SK-N-DZ (cell line): ENCODE measurements at places on chromosomes 2 and 18.

DNA sequence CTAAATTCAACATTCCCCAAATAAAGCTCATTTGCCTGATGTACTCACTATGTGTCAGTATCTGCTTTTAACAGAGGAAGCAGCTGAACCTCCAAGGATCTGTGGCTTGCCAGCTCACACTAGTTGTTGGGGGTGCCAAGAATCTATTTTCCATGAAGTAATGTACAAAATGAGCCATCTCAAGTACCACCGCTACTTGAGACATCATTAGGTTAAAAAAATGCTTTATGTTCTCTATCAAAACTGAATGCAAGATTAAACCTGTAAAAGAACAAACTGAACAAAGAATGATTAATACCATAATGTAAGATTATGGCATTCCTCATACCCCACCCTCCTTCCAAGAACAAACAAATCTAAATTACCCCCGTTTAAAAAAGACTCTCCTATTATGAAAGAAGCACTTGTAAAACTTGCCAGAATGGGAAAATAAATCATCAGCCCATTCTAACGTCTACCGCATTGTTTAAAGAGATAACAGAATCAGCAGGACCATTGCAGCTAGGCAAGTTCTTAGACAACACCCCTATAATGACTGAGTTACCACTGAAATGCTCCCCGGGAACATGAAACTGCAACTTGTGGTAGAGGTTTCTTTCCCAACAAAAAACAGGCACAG, 471.6 kb downstream of the DLGAP1 start:
- no peak for DNase-seq

DNA sequence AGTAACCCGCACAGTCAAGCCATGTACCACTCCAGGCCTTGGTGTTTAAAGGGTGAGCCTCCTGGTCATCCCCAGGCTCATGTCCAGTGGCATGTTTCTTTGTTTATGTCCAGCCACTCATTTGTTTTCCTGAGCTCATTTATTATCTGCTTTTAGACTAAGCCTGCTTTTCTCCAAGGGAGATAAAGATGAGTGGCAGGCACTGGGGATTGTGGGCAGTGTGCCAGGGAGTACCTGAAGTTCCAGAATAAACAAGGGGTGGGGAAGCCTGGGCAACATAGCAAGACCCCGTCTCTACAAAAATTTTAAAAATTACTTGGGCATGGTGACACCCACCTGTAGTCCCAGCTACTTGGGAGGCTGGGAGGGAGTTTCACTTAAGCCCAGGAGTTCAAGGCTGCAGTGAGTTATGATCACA, 1.9 kb downstream of the ANXA4 start:
- no peak for DNase-seq

- no peak for DNase-seq
These were observed 7.7 kb downstream of the TSHZ1 start for GRCh38 chr18:75218065-75218923.

GRCh38 chr2:168119515-168120141, 127.8 kb downstream of the STK39 start:
- peak; percentile 60 for DNase-seq

DNA sequence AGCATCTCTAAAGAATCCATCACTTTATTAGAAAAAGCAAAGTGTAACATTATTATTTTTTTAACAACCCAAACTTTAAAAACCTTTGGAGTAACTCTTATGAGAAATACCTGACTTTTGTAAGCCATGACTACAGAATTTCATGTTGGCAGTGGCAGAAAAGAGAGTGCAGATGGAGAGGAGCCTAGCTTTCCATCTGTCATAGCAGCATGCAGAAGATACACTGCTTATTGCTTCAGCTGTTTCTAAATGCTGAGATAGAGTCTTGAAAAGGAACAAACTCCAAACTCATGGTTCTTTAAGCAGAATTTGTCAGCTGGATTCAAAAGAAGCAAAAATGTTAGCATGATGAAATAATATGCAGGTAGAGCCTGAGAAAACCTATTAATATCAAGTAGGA, 1130.3 kb downstream of the DPP10 start:
- no peak for DNase-seq

DNA sequence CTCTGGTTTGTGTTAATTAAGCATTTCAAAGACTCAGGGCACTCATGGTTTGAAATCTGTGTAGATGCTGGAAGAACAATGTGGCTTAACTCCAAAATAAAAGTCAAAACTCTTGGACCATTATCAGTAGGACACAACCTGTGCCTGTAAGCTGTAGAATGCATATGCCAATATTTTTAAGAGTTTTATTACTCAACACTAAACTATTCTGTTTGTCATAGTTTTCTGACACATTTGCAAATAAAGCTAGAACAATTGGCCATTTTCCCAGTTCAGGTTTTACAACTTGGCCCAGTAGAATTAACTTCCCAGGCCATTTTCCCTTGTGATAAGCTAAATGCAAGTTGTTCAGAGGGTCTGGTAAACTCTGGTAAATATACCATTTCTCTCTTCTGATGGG, 713.1 kb downstream of the CBLN2 start:
- DNase-seq: no peak

DNA sequence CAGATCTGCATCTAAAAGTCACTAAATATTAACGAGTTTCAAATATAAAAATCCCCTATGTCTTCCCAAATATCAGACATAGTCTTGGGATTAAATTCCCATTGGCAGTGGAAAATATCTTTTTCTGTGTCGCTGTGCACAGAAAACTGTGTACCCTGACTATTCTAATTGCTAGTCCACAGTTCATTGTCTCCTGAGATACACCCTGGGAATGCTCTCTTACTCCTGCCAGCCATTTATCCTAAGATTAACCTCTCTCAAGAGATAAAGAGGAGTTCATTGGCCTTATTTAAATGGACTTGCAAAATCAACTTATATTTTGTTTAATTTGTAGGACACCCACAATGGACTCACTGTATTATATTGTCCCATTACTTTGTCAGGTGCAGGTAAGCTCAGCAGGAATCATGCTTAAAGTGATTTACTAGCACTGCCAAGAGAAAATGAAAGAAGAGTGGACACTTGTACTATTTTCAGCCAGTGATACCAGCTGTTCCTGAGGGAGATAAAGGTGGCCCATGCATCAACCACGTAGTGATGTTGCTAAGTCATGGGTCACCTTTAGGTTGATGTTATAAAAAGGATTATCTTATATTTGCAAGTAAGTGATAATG, 553.8 kb downstream of the PIK3C3 start:
- no peak for DNase-seq

DNA sequence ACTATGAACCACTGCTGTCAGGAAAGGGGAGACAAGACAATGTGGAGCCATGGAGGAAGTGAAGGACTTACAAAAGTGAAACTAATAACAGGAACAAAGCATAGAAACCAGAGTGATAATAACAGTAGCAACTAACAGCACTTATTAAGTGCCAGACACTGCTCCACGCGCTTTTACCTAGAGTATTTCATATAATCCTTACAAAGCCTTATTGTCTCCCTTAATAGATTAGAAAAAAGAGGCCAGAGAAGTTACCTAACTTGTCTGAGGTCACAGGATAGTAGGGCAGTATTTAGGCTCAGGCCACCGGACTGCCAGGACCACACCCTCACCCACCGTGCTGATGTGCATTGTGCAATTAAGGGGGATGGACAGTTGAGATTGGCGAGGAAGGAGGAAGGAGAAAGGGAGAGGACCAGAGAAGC, 98.6 kb upstream of the NFU1 start:
- DNase-seq: no peak

GRCh38 chr2:205148755-205149154, 533.5 kb upstream of the NRP2 start:
- DNase-seq: peak; percentile 92

DNA sequence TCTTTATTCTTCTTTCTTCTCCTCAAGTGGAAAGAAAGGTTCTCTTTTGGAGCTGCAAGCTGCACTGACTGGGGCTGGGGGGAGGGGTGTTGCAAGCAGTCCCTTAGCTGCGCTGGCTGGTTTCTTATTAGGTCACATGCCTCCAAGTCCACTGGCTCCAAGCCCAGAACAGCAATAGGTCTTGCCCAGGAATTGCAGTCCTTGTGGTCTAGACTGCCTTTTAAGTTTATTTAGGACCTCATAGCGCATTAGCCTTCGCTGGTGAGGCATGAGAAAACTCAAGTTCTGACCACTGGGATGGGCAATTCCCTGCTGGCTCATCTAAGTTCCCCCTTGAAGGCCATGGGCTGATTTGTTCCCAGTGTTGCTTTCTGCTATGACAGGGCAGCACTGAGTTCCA, 138.6 kb upstream of the SCN7A start:
- DNase-seq: no peak

- peak; percentile 69 for DNase-seq
These were observed 179.3 kb downstream of the GLI2 start for GRCh38 chr2:120914839-120915521.

GRCh38 chr2:164992818-164993217, 37.5 kb upstream of the SLC38A11 start:
- DNase-seq: peak; percentile 82

- DNase-seq: no peak
These were observed 87.2 kb upstream of the ZEB2 start for GRCh38 chr2:144607099-144607498.

DNA sequence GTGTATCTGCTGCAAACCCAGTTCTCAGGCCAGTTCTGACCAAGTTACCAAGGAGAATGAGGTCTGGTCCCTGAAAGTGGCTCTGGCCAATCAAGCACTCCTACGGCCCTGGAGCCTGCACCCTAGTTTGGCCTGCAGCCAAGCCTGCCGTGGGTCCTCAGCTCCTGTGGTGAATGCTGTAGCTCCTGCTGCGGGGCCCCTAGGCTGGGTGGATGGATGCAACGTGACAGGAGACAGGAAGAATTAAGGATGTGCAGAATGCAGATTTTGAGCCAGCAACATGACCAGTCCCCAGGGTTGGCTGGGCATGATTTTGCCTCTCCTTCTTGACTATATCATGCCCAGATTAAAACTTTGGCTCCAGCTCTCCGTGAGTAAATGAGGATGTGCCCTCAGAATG, 97.2 kb downstream of the SMAD7 start:
- DNase-seq: no peak

DNA sequence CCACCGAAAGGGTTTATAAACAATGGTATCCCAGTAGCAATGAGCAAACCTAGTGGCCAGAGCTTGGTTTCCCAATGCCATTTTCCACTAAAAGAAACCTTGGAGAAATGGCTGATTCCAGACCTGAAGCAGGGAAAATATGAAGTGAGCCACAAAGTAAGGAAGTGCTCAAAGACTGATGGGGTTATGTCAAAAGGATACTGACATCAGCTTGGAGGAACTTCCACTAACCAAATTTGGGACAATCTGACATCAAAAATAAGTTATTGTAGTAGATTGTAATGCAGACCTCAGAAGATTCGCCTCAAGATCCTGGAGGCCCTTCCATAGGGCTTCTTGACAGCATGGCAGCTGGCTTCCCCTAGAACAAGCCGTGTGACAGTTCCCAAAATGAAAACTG, 79.4 kb upstream of the SP3 start:
- no peak for DNase-seq

- no peak for DNase-seq
These were observed 394.8 kb downstream of the PID1 start for GRCh38 chr2:228876276-228876675.

- DNase-seq: no peak
These were observed 297.3 kb downstream of the ETAA1 start for GRCh38 chr2:67694445-67694844.

DNA sequence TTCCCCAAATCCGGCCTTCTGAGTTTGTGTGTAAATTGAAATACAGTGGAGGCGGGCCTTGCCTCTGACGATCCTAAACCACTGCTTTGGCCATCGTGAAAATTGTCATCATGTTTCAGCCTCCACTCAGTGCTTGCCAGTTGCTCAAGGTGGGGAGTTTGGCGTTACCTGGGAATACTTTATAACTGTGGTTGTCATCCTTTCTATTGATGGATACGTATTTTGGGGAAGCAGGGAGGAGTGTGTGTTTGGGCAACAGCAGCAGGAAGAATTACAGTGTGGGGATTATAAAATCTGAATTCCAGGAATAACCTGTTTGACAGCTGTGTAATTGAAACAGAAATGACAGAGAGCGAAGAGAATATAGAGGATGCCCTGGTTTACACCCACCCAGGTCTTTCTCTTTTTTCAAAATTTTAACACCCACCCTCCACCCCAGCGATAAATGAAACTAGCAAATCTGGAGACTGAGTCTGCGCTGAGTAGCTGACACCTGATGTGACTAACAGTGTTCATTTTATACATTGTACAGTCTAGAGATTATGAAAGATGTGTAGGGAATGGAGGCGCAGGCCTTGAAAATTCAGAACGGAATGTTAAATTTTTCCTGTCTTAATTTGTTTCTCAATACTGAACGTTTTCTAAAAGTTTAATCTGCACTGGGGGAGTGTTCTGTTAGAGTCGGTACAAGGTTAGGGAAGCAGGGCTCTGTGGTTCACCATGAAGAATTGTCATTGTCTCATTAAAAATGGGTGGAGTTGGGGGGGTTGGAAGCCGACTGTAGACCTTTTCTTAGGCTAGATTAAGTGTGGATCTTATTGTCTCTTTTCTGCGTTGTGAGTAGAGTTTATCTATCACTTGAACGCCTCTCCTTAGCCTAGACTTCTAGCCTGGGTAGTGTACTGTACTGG, 1.6 kb downstream of the MAP4K4 start:
- DNase-seq: no peak

DNA sequence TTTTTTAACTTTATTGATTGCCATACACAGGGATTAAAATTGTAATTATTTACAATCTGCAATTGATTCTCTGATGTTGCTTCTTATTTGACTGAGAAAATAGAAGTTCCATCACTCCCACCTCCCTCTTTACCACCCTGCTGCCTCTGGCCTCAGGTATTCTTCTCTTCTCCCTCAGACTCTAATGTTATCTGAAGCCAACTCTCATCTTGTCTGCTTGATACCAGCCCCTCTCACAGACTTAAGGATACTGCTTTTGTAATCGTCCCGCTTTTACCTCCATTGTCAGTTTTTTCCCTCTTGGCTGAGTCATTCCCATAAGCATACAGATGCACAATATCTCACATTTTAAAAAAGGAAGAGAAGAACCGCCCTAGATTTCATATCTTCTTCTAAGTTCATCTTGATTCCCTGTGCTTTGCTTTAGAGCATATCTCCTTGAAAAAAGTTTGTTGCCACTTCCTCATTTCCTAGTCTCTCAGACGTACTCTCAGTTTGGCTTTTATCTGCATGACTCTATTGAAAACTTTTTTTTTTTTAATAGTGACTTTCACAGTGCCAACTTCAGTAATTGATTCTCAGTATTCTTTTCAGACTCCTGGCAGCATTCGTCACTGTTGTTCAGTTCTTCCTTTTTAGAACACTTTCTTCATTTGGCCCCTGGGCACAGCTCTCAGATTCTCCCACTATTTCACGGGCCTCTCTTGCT, 31.1 kb downstream of the SPAG16 start:
- DNase-seq: no peak

- DNase-seq: peak; percentile 3
These were observed 6.9 kb downstream of the UGT1A10 start for GRCh38 chr2:233643128-233643527.

- DNase-seq: no peak
These were observed 119.2 kb downstream of the KCNF1 start for GRCh38 chr2:11030909-11031308.

DNA sequence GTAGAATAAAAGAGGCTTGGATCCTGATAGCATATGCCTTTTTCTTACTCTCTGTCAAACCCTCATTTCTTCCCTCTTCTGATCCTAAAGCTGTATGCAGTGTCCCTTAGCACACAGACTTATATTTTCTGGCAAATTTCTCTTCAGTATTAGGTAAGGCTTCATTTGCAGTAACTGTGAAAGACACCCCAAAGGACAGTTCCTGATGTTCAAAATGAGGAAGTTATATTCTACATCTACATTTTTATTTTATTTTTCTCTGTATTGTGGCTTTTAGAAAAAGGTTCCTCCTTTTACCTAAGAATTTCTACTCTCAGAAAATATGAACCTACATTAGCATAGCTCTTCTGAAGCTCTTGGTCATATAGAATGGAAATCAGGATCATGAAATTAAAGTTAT, 261.7 kb downstream of the PDE11A start:
- DNase-seq: no peak

- no peak for DNase-seq
These were observed 34.5 kb downstream of the PTPN4 start for GRCh38 chr2:119794237-119794636.
